ENCODE measurements at places on chromosomes 4 and X. TPM values are rescaled to one million over a fixed set of nuclear protein-coding genes. Genes with fewer than 3 reads are reported as not detected.

DNA sequence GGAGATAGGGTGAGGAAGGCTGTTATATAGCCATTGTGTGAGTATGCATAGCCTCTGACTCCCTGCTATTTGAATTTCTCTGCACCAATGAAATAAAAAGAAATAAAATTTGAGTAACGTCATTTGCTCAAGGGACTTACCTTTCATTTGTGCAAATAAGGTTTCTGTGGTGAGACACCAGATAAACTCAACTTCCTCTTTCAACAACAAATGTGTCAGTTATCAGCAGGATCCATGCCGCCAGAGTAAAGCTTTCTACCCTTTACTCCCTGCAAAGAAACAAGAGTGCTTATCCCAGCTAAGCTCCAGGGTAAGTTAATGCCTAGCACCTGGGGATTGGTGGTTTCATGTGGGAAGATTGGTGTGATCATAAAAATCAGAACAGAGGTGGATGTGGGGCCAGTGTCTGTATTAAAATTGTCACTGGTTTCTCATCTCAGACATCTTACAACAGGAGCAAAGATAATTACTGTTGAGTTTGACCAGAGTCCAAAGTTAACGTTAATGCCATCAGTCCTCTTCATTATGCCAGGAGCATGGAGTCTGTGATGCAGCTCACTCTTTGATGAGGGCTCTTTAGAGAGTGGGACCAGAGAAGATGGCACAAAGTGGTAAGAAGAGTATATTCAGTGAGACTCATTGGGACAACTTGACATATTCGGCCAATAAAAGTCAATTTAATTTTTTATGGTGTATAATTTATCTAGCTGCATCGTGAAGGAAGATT is at the start of gene P2RY10:
P2RY10 (plus strand) TSS at position 206 of the 727 bp plus-strand sequence. CDS start 15,130 bp downstream, outside the sequence.
- DNase-seq: no peak

- peak; percentile 17 for DNase-seq
Measured at GRCh38 chr4:166252487-166253402, 379.7 kb downstream of the TLL1 start.

DNA sequence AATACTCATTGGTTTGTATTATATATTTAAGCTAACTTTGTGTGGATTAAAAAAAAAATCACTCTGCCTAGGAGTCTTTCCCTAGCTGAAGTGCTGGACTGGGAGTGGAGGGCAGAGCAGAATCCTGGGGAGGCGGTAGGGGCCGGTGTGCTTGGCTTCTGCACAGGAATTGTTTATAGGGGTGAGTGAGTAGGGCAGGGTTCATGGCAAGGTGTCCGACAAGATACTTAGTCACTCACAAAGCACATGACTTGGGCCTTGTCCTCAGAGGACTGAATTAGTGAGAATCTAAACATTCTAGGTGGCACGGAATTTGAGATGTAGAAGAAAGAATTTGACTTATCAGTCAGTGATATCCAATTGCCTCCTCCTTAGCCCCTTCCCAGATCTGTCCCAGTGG is 32.2 kb downstream of the FNIP2 start:
- no peak for DNase-seq

DNA sequence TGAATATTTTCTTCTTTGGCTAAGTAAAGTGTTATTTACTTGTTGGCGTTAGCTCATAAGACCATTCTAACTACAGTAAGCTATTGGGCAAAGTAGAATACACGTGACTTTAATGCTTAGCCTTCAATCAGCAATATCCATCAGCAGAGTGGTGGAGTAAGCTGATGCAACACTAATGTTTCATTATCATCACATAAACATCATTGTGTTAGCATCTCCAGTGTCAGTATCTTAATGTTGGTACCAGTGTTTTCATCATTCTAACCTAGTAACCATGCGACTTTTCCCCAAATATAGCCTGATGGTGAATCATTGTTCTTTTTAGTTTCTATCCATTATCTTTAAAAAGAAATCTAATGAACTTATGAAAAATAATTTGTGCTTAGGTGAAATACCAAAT is 48.5 kb downstream of the APOOL start:
- DNase-seq: no peak

The CFAP47 gene
- not detected for total RNA-seq

The RTL3 gene
- 0.08 TPM for total RNA-seq

The LINC00632 gene
- total RNA-seq: 187 TPM
